ENCODE measurements at places on chromosomes 6 and 20.

DNA sequence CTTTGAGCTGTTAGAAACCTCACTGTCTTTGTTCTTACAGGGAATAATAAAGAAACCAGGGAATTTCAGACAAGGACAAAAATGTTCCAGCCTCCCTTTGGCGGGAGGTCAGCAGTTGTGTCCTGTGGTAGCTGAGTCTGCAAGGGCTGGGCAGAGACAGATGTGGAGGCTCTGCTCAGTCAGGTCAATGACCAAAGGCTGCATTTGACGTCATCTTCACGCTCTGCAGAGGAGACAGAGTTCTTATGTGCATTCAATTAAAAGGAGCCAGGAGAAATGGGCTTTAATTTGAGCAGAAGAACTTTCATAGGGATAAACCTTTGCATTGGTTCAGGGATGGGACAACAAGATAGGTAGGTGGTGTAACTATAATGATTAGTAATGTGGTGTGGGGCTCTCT lies 45.1 kb upstream of the FOXA2 start:
- no peak for DNase-seq

DNA sequence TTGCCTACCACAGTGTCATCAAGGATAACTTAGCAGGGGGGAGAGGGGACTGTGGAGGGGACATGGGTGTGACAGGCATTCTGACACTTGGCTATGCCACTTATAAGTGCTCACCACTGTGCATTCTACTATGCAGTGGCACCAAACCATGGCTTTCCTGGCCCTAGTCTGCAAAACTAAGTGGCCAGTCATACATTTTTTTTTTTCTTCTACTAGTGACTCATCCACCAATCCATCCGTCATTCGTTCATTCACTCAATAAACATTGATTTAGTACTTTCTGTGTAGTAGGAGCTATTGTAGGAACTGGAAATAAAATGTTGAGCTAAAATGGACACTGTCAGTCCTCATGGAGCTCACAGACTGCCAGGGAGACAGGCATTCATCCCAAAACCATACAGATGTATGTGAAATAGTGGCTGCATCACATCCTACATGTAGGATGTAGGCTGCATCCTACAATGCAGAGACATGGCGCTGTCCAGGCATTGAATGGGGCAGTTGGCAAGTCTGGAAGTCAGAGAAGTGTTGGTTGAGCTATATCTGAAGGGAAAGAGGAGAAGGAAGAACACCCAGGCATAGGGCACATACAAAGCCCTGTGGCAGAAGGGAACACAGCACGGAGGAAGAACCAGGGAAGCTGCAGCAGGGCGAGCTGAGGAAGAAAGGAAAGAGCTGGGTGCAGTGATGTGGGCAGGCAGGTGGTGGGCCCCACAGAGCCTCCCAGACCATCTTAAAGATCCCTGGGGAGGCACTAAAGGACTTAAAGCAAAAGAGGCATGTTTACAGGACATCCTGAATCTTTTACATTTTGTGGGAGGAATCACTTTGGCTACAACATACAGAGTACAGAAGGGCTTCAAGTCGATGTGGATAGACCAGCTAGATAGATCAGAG lies 224.4 kb downstream of the UST start:
- DNase-seq, result no peak

- no peak for DNase-seq
Measured at GRCh38 chr6:33894438-33894837, 90.6 kb upstream of the MLN start.

- no peak for DNase-seq
Measured at GRCh38 chr6:39466631-39467030, 144.1 kb upstream of the KCNK16 start.

DNA sequence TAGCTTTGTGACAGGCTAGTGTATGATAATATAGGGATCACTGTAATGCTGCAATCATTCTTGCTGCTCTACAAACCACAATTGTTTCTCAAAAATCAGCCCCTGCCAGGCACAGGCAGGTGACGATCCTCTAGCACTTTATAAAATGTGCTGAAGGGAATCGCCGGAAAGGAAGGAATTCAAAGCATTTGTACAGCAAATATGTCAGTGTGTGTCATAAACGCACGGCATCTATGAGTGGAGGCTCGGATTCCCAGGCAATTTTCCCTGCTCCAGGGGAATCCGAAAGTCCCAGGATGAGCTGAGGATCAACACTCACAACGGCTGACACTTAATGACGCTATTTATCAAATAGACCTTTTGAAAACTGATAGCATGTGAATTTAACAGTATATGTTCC lies 1.4 kb downstream of the PHACTR1 start:
- DNase-seq, result no peak

DNA sequence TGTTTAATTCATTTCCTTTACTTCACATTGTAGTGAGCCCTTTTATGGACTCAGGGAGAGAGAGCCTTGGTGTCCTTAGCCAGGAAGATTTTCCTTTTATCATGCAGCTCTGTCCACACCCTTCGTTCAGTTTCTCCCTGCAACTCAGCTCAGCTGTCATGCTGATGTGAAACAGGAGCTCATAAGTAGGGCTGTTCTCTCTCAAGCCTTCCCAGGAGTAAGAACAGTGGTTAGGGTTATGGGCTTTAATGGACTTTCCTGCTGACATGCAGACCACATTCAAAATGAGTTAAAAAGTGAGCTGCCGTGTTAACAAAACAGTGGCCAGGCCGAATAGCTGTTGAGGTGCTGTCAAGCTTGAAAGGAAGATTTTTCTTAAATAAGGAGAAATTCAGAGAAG lies 104.1 kb downstream of the BCKDHB start:
- no peak for DNase-seq

DNA sequence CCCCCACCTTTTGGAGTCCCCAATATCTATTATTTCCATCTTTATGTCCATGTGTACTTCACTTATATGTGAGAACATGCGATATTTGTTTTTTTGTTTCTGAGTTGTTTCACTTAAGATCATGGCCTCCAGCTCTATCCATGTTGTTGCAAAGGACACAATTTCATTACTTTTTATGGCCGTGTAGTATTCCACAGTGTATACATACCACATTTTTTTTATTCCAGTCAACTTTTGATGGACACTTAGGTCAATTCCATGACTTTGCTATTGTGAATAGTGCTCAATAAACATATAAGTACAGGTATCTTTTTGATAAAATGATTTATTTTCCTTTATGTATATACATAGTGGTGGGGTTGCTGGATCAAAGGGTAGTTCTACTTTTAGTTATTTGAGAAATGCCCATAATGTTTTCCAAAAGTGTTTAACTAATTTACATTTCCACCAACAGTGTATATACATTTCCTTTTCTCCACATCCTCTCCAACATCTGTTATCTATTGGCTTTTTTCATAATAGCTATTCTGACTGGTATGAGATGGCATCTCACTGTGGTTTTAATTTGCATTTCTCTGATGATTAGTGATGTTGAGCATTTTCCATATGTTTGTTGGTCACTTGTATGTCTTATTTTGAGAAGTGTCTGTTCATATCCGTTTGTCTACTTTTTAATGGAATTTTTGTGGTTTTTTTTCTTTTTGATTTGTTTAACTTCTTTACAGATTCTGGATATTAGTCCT lies 34.0 kb upstream of the COL10A1 start:
- no peak for DNase-seq

DNA sequence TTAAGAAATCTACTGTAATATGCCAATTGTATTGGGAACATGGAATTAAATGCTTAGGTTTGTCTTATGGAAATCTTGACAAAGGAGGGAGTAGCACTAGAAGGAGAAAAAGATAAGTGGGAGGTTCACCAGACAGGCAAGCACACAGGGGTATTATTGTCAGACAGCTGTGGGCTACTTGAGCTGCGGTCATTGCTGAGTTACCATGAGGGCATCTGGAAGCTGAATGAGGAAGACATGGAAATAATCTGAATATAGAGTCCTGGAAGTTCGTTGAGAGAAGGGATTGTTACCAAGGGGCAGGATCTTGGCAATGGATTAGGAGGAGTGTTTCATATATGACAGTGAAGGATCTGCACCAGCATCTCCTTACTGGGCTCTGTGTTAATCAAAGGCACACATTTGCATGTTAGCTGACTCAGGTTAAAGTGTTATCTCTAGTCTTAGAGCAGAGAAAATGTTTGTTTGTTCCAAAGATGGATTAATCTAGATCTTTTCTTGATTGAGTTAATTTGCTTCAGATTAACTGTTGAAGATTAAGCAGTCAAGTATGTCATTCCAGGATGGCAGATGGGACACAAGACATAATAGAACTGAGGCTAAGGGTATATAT lies 53.0 kb upstream of the SUPT3H start:
- no peak for DNase-seq

DNA sequence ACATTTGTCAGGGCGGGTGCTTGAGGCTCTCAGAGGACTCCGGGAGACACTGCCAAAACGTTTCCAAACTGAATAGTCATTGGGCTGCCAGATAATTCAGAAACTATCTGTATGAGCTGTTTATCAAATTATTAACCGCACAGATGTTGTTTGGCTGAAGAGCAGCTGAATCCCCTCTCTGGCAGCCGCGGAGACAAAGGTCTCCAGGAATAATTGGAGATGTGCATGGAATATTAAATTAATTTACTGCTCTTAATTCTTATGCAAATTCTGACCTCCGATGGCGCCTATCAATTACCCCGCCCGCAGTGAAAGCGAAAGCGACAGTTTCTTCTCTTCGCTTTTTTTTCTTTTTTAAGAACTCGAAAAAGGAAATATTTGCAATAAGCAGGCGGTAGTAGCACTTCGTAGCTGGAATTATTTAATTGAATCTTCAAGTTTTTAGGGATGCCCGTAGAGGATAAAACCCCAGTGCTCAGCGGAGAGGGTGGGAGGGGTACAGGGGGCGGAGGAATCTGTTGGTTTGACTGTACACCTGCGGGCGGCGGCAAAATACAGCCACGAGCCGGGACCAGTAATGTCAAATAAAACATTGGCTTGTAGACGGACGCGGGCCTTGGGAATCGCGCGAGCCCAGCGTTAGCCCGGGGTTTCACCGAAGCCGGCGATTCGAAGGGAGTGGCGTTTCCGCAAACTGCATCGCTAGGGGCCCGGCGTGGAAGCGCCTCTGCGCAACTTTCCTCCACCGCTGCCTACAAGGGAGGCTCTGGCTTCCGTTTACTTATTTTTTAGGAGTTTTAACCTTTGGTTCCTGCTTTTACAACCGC lies 6.2 kb downstream of the LINC00237 start:
- DNase-seq, result peak; percentile 87

GRCh38 chr6:35500782-35501181 lies 3.9 kb upstream of the TEAD3 start:
- no peak for DNase-seq

GRCh38 chr6:169969372-169970099 lies 218.1 kb downstream of the ERMARD start:
- no peak for DNase-seq

- no peak for DNase-seq
Measured at GRCh38 chr6:109465772-109466171, 10.2 kb upstream of the MICAL1 start.

- DNase-seq, result no peak
Measured at GRCh38 chr20:60512443-60512842, 554.2 kb downstream of the CDH26 start.

GRCh38 chr20:52178691-52179090 lies 12.9 kb downstream of the ZFP64 start:
- no peak for DNase-seq

- no peak for DNase-seq
Measured at GRCh38 chr6:84926189-84927155, 162.1 kb upstream of the TBX18 start.

GRCh38 chr6:9564021-9564420 lies 850.9 kb downstream of the TFAP2A start:
- no peak for DNase-seq

All from suppressor macrophage (primary cell).